Uterus (tissue), 4 donors: ENCODE measurements at places on chromosomes 11 and 22. TPM values are rescaled to one million over a fixed set of nuclear protein-coding genes. Genes with fewer than 3 reads are reported as not detected.

Gene TMPRSS13
- 0.51 TPM for total RNA-seq

DNA sequence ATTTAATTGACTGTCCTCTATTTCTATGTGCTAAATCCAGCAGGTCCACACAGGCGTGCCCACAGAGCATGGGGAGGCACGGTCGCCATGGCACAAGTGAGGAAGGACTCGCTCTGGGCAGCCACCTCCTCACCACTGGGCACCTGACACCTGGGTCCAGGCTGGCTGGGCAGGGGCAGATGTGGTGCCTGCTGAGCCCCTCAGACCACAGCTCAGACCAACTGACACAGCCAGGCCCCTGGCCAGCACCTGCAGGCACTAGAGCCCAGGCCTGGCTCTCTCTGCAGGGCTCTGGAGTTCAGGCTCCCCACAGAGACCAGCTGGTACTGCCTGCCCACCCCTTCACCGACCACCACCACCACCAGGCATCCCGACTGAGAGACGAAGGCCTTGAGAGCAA lies 27.9 kb downstream of the LINC01488 start:
- DNase-seq, result no peak

- DNase-seq, result peak; percentile 3
Measured at GRCh38 chr11:117834068-117834810, 9.7 kb upstream of the FXYD2 start.

Gene RPS6KA4
- 37.4 TPM for total RNA-seq

GRCh38 chr11:120168960-120169681 lies 31.2 kb upstream of the TRIM29 start:
- peak; percentile 78 for DNase-seq

Gene HBG1
- total RNA-seq, result not detected

Gene PRODH
- total RNA-seq, result 1.0 TPM

DNA sequence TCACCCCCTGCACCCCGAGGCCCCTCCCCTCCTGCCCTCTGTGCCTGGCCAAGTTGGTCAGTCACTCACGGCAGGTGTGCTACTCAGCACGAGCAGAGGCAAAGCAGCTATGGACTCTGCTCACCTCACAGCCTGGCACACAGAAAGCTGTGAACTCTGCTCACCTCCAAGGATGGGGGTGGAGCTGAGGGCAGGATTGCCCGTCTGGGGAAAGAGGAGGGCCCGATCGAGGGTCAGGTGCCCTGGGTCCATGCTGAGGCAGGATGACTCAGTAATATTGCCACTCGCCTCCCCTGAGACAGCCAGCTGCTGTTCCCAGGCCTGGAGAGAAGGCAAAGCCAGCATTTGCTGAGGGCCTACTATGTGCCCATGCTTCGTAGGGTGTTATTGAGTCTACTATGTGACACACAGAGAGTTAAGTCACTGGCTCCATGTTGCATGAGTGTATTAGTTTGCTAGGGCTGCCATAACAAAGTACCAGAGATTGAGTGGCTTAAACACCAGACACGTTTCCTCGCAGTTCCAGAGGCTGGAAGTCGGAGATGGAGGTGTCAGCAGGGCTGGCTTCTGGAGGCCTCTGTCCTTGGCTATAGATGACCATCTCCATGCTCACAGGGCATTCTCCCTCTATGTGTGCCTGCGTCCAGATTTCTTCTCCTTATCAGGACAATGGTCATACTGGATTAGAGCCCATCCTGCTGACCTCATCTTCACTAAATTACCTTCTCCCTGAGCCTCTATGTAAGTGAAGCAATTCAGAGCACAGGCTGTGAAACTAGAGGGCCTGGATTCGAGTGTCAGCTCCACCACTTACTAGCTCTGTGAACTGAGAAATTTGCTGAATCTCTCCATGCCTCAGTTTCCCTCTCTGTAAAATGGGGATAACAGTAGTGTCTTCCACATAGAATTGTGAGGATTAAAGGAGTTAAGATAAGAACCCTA lies 13.2 kb upstream of the TSKU start:
- DNase-seq, result peak; percentile 74

DNA sequence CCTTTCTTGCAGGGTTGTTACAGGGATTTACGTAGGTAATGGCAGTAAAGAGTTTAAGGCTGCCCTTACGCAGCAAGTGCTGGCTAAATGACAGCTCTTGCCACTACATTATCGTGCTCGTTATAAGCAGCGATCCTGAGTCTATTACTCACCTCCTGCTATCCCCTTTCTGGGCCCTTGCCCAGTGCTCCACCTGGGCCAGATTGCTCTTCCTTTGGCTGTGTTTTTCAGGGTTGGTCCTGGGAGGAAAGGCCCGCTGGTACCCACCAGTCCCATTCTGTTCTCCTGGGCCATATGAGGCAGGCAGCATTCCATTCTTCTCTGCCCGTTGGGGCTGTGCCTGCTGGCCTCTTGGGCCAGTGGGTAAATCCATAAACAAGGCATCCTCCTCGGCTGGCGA lies 87.5 kb downstream of the C11orf58 start:
- DNase-seq, result no peak

Gene OR2D2
- total RNA-seq, result not detected

DNA sequence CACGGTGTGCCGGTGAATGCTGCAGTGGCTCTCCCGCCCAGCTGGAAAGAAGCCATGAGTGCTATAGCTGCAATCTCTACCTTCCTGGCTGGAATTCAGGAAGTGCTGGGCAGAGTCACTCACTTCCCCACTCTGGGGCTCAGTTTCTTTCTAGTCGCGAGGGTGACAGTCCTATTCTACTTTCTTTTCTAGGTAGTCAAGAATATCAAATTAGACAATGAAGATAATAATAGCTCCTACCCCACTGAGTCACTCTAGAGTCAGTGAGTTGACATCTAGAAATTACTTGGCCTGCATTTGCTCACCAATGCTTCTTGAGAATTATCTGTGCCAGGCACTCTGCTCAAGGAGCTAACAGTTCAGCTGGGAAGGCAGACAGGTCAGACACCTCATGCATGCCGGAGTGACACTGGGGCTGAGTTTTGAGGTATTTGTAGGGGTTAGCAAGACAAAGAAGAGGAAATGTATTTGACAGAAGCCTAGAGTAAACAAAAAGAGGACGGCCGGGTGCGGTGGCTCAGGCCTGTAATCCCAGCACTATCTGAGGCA lies 3.2 kb downstream of the CENPM start:
- no peak for DNase-seq

DNA sequence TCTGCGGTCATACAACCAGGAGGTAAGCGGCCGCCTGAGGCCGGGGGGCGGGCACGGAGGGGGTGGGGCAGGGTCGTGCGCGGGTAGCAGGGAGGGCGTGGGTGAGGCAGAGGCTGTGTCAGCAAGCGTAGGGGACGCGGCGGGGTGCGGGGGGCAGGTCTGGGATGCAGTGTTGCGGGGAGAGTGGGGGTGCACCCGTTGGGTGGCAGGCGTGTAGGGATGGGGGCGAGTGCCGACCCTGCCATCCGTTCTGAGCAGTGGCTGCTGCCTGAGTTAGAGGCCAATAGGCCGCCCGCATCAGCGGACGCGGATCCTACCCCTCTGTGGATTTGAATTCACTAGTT lies 1.4 kb downstream of the RIC8A start:
- no peak for DNase-seq

GRCh38 chr11:33389635-33390034 lies 132.5 kb downstream of the HIPK3 start:
- no peak for DNase-seq

Gene KRTAP5-10
- not detected for total RNA-seq

Gene SPTBN2
- 31.0 TPM for total RNA-seq

Gene SCO2
- 3.5 TPM for total RNA-seq

Gene SC5D
- total RNA-seq, result 7.7 TPM

DNA sequence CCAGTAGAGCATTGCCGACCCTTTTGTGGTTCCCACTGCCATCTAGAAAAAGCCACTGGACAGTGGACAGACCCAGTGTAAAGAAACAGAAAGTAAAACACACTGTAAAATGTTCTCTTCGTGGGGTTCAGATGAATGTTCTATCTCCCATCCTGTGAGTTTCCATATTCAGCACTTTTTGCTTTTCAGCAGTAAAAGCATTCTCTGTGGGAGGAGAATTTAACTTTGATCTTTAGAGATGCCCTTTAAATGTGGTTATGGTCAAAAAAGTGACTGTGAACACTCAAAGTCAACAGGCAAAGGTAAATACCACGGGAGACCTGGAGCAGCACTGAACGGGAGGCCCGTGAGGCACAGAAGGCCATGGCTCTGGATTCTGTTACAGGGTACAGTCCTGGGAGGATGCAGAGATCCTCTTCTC lies 53.9 kb downstream of the FLI1 start:
- no peak for DNase-seq

GRCh38 chr22:44536411-44536810 lies 38.4 kb upstream of the RTL6 start:
- no peak for DNase-seq

Gene BDNF
- total RNA-seq, result not detected
